ENCODE measurements at places on chromosomes 2 and 18.

DNA sequence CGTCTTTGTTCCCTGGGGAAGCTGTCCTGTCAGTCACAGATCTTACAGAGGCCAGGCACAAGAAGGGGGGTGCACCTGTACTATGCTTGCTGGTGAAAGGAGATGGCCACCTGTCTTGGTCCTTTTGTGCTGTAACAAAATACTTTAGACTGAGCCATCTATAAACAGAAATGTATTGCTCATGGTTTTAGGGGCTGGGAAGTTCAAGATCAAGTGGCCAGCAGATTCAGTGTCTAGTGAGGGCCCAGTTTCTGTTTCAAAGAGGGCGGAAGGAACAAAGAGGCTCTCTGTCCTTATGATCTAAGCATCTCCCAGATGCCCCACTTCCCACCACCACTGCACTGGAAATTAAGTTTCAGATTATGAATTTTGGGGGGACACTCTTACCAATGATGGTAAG is 35.5 kb upstream of the RPL37A start:
- no peak for DNase-seq

- DNase-seq = no peak
Measured at GRCh38 chr2:159713631-159714246, 1.4 kb downstream of the MARCHF7 start.

GRCh38 chr2:100422320-100423055 is 5.0 kb upstream of the CHST10 start:
- DNase-seq = no peak

GRCh38 chr18:50266248-50266704 is at the start of gene CFAP53:
TSS of gene CFAP53 (minus strand) at chr18:50266495. CDS start at chr18:50266404, 91 bp downstream.
- no peak for DNase-seq

GRCh38 chr2:181985632-181986205 is at the start of gene PPP1R1C:
TSS of gene PPP1R1C (plus strand) at chr2:181985853. CDS start at chr2:181986111, 258 bp downstream.
- no peak for DNase-seq

- no peak for DNase-seq
Measured at GRCh38 chr2:226187156-226187555, 612.5 kb downstream of the IRS1 start.

- no peak for DNase-seq
Measured at GRCh38 chr2:100554798-100555407, 7.9 kb upstream of the PDCL3 start.

GRCh38 chr18:24659827-24660720 is 199.6 kb downstream of the HRH4 start:
- DNase-seq = no peak
